ENCODE measurements at places on chromosomes 5 and 9.

DNA sequence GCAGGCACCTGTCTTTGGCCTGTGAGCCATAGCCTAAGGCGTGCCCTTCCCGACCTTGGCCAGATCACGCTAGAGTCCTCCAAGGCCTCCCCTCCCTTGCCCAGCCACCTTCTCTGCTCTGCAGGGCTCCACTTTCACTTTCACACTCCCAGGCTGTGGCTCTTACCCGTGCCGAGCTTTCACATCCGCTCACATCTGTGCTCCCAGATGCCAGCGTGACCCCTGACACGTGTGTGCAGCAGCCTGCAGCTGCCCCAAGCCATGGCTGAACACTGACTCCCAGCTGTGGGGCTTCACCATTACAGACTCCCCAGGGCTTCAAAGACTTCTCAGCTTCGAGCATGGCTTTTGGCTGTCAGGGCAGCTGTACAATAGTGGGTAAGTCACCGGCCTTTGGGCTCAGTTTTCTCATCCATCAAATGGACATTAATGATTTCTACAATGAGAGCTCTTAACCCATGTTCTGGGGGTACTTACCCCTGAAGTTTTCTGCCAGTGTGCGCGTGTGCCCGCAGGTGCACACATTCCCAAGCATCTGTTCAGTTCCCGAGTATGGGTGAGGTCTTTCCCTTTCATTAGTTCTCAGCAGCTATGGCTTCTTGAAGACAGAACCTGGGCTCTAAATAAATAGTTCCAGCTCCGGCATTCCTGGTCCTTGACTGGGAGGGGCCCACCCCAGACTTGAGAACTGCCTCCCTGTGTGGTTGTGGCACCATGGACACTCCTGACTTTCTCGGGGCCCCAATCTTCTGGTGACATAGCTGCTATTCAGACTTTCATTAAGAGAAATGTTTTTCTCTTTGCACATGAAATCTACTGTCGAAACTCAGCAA, 118.6 kb downstream of the RGS3 start:
- DNase-seq, result no peak

GRCh38 chr5:137582218-137582617, 83.1 kb upstream of the SPOCK1 start:
- no peak for DNase-seq

DNA sequence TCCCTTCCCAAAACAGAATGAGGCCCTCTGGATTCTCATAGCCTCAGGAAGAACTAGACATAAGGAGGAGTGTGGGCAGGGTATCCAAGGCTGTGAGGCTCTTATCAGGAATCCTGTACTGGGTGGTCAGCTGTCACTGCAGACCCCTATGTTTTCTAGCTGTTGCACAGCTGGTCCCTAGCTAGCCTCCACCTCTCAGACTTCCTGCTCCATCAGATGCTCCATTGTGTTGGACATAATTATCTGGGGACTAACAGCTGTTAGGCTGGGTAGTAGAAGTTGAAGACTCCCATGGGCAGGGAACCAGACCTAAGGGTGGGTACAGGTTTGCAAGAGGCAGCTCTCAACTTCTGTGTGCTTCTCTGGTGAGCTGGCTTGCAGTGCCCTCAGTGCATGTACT, 18.4 kb downstream of the FAM219A start:
- DNase-seq, result no peak

DNA sequence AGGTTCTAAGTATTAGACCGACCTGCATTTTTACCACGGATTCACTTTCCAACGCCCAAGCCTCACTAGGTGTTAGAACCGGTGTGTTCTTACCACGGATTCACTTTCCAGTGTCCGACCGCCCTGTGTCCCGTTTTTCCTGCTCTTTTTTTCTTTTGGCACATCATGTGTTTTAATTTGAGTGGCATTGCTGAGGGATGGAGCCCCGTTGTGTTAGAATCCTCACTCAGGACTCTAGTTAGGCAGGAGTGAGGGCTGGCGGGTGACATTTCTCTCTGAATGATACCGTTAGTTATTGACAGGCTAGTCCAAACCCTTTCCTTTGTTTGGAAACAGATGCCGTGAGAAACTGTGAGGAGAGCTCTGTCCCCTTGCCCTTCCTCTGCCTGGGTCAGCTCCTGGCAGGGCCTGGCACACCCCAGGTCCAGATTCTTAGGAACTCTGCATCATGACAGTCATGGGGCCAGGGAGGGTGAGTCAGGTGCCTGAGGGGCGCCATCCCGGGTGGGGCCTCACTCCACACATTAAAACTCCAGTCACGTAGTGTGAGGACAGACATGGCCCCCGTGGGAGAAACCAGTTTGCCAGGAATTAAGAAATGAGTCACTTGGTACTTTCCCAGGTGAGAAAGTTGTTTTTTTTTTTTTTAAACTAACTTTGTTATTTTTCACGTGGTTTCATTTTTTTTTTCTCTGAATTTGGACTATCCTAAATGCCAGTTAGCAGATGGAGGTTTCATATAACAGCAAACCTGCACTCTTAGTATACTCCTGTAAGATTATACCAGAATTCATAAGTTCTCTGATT, 15.8 kb downstream of the EXOC3 start:
- no peak for DNase-seq

Measured in SW 1271 (cell line).